ENCODE measurements at places on chromosomes 4 and X.

- DNase-seq: no peak
Observed at GRCh38 chrX:143634309-143634662, 1.6 kb downstream of the SLITRK4 start.

DNA sequence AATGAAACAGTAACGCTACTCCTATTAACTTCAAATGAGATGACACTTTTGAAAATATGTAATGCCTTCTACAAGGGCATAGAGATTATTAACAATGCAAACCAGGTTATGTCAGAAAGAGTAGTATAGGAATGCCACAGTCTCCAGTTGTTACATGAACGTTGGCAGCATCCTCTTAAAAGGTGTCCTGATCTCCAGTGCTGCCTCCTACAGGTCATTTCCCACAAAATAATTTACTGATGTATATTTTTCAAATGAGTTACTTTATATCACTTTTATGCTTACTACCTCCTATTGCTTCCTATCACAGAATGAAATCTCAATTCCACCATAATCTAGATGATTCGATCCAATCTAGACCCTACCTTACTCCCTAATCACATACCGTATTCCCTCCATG is 195.2 kb upstream of the EPHA5 start:
- no peak for DNase-seq

- no peak for DNase-seq
Observed at GRCh38 chr4:25813448-25814106, 49.2 kb downstream of the SEL1L3 start.

DNA sequence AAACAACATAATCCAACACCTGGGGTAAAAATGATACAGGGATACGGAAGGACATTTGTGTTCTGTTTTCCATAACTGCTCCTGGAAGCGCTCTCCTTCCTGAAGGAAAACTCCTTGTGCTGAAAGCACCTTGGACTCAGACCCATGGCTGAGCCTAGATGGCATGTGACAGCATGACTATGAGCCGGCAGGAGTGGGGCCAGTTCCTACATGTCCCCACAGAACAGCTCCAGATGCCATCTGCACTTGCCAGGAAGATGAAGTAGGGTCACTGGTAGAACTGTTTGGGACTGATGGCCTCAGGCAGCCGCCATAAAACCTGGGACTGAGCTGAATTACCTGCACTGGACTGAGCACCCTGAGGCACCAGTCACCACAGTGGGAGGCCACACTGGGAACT is 56.0 kb upstream of the BCLAF3 start:
- DNase-seq: no peak

DNA sequence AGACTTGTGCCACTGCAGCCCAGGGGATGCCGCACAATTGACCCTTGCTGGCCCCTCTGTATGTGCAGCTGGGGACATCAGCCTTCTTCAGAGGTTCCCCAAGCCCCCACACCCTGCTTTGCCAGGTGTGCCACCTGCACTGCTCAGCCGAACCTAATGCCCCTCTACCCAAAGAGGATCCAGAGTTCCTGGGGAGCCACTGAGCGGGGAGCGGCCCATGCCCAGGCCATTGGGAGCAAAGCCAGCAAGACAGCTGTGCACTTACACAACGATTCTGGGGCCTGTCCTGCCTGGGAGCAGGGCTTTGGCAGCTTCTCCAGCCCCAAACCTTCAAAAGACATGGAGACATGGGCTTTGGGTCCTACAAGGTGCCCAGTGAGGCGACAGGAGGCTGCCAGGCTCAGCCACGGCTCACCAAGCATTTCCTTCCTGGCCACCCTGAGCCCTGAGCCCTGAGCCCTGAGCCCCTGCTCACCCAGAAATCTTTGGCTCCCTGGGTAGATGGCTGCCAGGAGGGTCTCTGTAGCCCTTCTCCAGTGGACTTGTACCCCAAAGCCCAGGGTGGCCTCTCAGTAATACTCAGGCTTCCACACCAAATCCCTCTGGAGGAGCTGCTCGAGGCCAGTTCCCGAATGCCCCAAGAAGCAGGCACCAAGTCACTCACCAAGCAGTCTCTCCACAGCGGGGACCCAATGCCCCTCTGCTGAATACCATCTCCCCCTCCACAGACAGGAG is 13.0 kb downstream of the PNMA6E start:
- DNase-seq: no peak

All from activated naive CD4-positive, alpha-beta T cell treated with anti-CD3 and anti-CD28 coated beads, Interleukin-2, amount 50 U/mL, for 16 hours (primary cell).